ENCODE measurements at places on chromosomes 3 and 15.

- no peak for DNase-seq
Measured at GRCh38 chr3:146747928-146748327, 142.8 kb upstream of the PLSCR5 start.

DNA sequence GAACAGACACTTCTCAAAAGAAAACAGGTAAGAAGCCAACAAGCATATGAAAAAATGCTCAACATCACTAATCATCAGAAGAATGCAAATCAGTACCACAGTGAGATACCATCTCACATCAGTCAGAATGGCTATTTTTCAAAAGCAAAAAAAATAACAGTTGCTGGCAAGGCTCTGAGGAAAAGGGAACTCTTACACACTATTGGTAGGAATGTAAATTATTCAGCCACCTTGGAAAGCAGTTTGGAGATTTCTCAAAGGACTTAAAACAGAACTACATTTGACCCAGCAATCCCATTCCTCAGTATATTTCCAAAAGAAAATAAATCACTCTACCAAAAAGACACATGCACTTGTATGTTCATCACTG, 95.6 kb downstream of the APBA2 start:
- no peak for DNase-seq

GRCh38 chr3:100002599-100003350, 111.5 kb downstream of the FILIP1L start:
- DNase-seq: no peak

GRCh38 chr3:4534906-4535305, 41.8 kb downstream of the ITPR1 start:
- no peak for DNase-seq

- no peak for DNase-seq
Measured at GRCh38 chr3:157789162-157789561, 285.9 kb upstream of the VEPH1 start.

DNA sequence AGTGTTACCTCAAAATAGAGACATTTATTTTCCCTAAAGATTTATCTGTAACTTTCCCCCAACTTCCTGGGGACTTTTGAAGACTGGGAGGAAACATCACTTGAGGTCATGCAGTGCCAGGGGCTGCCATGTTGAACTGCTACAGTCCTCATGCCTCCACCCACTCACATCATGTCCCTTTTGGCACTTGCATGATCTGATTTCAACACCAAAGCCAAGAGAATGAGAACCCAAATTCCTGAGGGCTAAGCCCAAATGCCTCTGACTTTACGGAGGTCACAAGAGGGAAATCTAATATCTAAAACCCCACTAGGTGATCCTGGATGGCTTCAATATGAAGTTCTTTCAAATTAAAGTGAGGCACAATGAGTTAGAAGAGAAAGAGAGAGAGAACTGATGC, 213.1 kb downstream of the NTRK3 start:
- no peak for DNase-seq

DNA sequence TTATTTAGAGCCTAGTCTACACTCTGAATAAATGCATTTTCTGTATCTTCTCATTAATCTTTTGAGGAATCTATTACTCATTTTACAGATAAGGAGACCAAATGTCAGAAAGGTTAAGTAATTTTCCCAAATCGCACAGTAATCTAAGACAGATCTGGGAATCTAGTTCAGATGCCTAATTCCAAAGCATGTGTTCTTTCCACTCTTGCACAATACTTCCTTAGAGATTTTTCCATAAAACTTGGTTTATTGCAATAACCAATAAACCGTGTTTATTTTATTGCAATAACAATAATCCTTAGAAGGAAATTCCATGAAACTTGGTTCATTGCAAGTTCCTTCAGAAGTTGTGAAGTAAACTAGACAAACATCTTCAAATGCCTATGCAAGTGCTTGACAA, 17.4 kb upstream of the COL8A1 start:
- DNase-seq: no peak

- no peak for DNase-seq
Measured at GRCh38 chr15:76011627-76012551, at the start of gene NRG4. Gene NRG4 (minus strand): TSS chr15:76012424. CDS start chr15:76011230, 1,194 bp downstream.

GRCh38 chr3:133269393-133269792, 130.5 kb upstream of the BFSP2 start:
- no peak for DNase-seq

GRCh38 chr15:67760901-67761300, 64.4 kb upstream of the SKOR1 start:
- no peak for DNase-seq

GRCh38 chr3:171251835-171252234, 208.4 kb downstream of the TNIK start:
- no peak for DNase-seq

GRCh38 chr15:68816795-68817303, 3.8 kb downstream of the ANP32A start:
- no peak for DNase-seq

DNA sequence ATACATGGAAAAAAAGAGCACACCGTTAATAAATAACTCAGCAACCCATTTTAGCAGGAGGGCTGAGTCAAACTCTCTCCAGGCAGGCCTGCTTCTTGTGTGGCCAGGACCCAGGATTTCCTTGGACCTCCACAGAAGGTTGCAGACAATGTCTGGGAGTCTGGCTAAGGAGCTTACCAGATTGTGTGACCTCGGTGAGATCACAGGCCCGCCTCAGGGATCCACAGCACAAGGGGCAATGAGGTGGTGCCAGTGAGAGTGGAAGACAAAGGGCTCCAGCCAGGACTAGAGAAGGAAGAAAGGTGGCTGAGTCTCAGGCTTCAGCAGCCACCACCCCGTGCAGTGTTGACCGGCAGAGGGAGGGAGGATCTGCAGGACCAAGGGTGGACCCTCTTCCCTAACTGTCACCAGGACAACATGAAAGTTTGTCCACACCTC, 32.2 kb upstream of the SEC22A start:
- DNase-seq: no peak

DNA sequence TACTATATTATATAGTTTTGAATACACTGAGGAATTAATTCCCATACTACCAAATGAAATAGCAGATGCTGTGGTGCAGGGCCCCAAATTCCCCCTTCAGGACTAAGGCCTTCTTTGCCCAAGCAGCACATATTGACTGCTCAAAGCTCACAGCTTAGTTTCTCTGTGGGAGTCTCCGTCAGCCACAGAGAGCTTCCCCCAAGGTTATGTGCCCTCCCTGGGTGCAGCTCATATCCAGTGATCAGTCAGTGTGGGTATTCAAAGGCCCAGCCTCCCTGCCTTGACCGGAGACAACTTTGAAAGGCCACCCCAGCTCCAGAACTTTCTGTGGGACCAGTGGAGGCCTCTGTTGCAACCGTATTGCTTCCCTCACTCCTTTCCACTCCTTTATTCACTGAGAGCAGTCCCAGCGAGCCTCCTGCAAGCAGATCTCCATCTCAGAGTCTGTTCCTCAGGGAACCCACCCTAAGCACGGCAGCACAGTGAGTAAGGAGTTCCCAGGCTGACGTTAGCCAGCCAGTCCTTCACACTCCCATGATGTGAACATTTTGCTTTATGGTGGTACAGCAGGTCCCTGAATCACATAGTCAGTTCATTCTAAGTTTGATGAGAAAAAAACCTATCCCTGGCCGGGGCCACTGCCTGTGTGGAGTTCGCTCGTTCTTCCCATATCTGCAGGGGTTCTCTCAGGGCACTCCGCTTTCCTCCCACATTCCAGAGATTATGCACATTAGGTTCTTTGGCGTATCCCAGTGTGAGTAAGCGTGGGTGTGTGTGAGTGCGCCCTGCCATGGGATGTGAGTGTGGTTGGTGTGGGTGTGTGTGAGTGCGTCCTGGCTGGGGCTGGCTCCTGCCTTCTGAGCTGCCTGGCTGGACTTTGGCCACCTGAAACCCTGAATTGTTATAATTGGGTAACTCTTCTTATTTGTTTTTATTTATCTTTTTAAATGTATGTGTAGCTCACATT, 64.4 kb upstream of the PPARG start:
- DNase-seq: no peak

GRCh38 chr3:58792921-58793451, 126.4 kb upstream of the FAM3D start:
- DNase-seq: no peak

DNA sequence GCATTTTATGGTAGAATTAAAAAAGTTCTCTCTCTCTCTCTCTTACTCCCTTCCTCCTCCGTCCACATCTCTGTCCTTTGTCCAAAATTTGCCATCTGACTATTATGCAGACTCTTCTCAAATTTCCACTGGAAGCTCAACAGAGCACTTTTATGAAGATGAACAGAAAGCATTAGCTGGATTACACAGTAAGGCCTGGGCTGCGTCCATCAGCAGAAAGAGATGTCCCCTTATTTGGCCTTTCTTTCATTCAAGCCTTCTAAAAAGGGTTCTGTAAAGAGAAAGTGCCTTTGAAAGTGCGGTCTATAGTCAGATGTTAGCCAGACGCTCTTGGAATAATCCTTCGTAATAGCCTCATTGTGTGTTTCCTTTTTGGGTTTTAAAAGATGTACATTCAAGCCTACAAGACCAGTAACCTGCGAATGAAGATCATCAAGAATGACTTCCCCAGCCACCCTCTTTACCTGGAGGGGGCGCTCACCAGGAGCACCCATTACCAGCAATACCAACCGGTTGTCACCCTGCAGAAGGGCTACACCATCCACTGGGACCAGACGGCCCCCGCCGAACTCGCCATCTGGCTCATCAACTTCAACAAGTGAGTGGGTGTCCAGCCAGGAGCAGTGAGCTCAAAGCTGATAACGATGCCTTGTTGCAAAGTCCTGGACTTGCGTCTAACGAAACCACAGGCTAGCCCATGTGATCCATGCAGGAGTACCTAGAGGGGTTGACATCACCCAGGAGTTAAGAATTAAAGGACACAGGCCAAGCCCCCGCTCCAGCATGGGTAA, 53.1 kb downstream of the MESD start:
- no peak for DNase-seq

- no peak for DNase-seq
Measured at GRCh38 chr3:184752361-184752760, 40.5 kb upstream of the MAGEF1 start.

GRCh38 chr3:108118038-108118768, 27.4 kb upstream of the CD47 start:
- DNase-seq: no peak

All from activated T-cell treated with anti-CD3 and anti-CD28 coated beads for 1 hour (primary cell).